ENCODE measurements at places on chromosomes 11 and 22. TPM values are rescaled to one million over a fixed set of nuclear protein-coding genes. Genes with fewer than 3 reads are reported as not detected.
A peak's percentile ranks its signal among the peaks of the same experiment; 100 is the strongest.

Gene DNAJB7
- not detected for total RNA-seq

Gene DEUP1
- total RNA-seq, result not detected

GRCh38 chr11:107118025-107118720 lies 99.9 kb upstream of the GUCY1A2 start:
- no peak for DNase-seq

Gene GUCY1A2
- under 0.01 TPM for total RNA-seq

- DNase-seq, result no peak
Observed at GRCh38 chr11:69958308-69958707, 119.8 kb upstream of the ANO1 start.

- DNase-seq, result no peak
Observed at GRCh38 chr11:127791844-127792243, 791.3 kb upstream of the KIRREL3 start.

DNA sequence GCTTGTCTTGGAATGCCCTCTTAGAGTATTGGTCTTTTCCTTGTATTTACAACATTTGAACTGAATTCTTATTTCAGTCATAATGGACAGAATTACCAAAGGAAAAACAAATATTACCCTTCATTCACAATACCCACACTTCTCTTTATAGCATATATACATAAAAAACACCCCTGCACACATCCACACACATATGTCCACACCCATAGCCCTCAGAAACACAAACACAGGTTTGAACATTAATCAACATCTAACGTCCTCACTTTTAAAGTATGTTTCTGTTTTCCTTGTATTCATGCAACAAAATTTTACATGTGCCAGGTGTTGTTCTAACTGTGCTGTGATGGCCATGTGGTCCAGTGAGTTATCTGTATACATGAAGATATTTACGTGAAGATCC lies 11.6 kb upstream of the NXPE2 start:
- DNase-seq, result no peak

GRCh38 chr11:66951927-66952337 lies 6.3 kb downstream of the PC start:
- no peak for DNase-seq

Gene CEP57
- total RNA-seq, result 39.0 TPM

GRCh38 chr11:78202733-78203167 lies 14.0 kb downstream of the USP35 start:
- peak; percentile 63 for DNase-seq

Gene ANO3
- total RNA-seq, result under 0.01 TPM

GRCh38 chr11:57514538-57515331 lies 767 bp downstream of the SLC43A1 start:
- DNase-seq, result peak; percentile 45

All from hematopoietic multipotent progenitor cell (in vitro differentiated cells).